ENCODE measurements at places on chromosomes 13 and 19. TPM values are rescaled to one million over a fixed set of nuclear protein-coding genes. Genes with fewer than 3 reads are reported as not detected.

Gene PRR22
- 1.3 TPM for total RNA-seq

Gene ZNF221
- 11.9 TPM for total RNA-seq

Gene DENND1C
- total RNA-seq, result 2.7 TPM

Gene TRAPPC6A
- total RNA-seq, result 8.3 TPM

Gene KLK5
- not detected for total RNA-seq

Gene JSRP1
- not detected for total RNA-seq

Gene CYP4F8
- total RNA-seq, result not detected

Gene FRY
- total RNA-seq, result 122 TPM

Gene RNF225
- not detected for total RNA-seq

Gene ZNF563
- 7.9 TPM for total RNA-seq

Gene IFNL3
- total RNA-seq, result not detected

Gene CHAF1A
- total RNA-seq, result 3.2 TPM

Gene PSG7
- total RNA-seq, result not detected

Gene KCTD4
- not detected for total RNA-seq

Gene ZNF20
- total RNA-seq, result 4.3 TPM

Gene FGF9
- 0.27 TPM for total RNA-seq

Gene RYR1
- 4.3 TPM for total RNA-seq

Gene CAPN12
- total RNA-seq, result 2.1 TPM

Gene SLITRK5
- total RNA-seq, result 0.56 TPM

Gene HSD17B14
- total RNA-seq, result 10.2 TPM

Gene HSPB6
- 78.6 TPM for total RNA-seq

Gene LILRA6
- 4.6 TPM for total RNA-seq

Gene FBXO27
- total RNA-seq, result 1.5 TPM

Gene PMIS2
- total RNA-seq, result not detected

Gene C1QTNF9
- 0.41 TPM for total RNA-seq

Gene MTIF3
- total RNA-seq, result 29.5 TPM

Gene ZNF575
- total RNA-seq, result not detected

Gene TDRD12
- total RNA-seq, result not detected

Gene FFAR3
- not detected for total RNA-seq

Measured in thoracic aorta (tissue), 2 donors.